ENCODE measurements at places on chromosomes 3 and 15.

DNA sequence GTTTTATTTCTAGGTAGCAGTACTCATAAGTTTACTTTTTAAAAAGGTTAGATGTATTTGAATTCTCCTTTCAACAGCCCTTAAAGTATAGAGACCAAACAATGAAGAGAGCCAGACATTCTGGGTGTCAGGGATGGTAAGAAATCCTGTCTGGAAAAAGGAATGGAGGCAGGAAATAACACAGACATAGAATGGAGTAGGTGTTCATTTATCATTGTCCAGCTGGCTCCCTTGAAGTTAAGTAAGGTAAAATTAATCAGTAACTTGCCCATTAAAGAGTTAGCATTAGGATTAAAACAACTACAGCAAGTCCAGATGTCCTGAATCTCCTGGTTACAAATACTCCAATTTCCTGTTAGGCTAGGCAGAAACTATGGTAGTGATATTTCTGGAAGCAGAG lies 13.5 kb upstream of the SUCNR1 start:
- no peak for DNase-seq

DNA sequence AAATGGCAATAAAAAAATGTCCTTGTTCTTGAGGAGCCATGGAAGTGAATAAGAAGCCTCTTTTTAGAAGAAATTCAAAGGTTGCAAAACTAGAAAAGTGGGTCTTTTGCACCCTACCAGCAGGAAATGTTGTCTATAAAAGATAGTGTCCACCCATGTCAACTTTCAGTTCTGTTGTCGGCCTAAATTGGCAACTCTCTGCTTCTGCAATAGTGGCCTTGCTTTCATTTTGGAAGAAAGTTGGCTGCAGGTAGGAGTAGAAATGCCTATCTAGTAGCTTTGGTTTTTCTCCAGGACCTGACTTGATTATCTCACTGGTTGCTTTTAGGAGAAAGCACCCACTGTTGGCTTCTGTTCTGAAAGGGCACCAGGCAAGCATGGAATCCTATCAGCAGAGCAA lies 85.4 kb downstream of the TMEM108 start:
- no peak for DNase-seq

DNA sequence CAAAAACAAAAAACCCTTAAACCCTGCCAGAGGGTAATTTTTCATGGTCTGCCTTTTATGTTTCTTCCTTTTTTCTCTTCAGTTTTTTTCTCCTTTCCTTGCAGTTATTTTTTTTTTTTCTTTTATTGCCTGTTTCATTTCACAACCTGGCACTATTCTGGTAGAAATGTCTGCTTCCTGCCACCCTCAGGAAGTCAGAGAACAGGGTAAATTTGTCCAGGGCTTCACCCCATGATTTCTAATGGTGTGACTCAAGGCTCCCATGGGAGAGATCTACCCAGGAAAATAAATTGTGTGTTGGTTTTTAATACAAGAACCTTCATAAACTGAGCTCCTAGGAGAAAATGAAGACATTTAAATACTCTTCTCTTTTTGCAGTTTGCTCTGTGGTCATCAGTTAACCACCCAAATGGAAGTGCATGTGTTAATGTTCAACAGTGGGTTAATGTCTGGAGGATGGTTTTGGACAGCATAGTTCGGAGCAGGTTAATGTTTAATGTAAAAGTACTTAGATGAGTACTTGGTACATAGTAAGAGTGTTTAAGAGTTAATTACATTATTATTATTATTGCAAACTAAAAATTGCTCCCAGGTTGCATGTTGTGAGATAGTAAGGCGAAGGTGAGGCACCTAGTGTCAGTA lies 45.9 kb downstream of the CGNL1 start:
- no peak for DNase-seq

GRCh38 chr3:62712746-62713145 lies 162.5 kb downstream of the CADPS start:
- DNase-seq: no peak

DNA sequence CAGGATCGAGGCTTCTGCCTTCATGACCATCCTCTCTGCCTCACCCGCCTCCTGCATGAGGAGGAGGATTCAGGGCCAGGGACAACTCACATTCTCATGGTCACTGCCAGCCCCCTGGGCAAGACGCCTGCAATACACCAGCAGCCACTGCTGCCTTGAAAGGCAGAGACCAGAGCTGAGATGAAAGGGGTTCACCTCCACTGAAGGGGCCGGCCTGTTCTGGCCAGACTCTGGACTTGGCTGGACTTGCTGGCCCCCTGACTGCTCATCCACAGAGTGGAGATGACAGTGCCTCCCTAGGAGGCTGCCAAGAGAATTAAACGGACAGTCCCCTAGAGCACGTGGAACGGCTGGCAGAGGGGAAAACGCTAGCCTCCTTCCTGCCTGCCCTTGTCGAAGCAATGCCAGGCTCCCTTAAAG lies 35.2 kb downstream of the MGLL start:
- no peak for DNase-seq

DNA sequence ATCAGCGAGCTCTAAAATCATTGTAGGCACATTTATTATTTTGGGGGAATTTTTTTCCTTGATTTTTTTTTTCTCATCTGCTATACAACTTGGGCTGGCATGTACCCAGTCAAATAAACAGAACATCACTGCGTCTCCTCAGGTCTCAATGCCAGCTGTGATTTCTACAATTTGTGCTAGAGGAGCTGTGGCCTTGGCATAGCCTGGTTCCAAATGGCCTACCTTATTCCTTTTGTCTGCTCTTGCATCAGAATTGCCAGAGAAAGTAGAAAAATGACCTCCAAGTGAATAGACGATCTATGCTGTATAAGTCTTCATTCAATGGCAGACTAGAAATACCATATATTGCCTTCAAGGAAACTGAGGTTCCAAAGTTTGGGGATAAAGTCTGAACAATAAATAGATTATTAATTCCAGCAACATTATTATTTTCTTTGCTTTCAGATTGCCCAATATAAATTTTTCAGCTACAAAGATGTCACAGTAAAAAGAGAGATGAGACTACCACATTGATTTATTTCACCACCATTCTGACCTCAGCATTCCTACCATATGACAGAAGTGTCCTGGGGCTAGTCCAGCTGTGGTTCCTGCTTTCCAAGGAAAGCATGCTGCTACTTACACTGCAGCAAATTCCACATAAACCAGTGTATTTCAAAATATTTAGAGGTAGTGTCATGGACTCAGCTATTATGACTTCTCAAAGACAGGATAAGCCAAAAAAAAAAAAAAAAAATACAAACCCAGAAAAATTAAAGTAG lies 493.9 kb upstream of the ZNF385D start:
- peak; percentile 79 for DNase-seq

- no peak for DNase-seq
Measured at GRCh38 chr3:143559296-143559695, 289.0 kb downstream of the SLC9A9 start.

DNA sequence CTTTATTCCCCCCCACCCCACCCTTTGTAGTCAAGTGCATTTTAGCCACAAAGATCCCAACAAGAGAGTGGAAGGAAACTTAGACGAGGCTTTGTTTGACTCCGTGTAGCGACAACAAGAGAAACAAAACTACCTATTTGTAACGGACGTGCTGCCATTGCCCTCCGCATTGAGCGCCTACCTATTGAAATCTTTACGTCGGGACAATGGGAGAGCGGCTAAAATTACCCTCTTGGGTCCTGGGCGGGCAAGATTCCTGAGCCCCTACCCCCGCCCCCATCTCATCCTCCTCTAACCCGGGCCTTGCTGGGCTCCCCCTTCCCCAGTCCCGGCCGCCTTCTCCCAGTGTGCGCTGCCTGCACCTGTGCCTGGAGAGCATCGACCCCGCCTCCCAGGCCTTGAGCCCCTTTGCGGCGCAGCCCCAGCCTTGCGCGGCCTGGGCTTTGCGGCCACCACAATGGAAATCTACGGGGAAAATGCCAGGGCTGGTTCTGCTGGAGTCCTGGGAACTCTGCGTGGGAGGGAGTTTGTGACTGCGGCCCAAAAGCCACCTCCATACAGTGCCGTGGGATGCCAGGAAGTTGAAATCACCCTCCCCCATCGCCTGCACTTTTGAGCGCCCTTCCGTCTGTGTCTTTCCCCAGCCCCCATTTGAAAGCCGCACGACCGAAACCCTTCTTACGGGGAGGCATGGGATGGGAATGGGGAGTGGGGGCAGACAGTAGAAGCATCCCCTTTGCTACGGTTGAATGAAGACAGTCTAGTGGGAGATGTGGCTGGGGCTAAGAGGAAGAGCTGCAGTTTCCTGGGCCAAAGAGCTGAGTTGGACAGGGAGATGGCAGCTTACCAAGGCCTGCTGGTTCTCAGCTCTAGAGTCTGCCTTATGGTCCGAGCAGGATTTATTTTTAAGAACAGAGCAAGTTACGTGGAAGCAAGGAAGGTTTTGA lies 1.1 kb upstream of the SOX2 start:
- DNase-seq: no peak

DNA sequence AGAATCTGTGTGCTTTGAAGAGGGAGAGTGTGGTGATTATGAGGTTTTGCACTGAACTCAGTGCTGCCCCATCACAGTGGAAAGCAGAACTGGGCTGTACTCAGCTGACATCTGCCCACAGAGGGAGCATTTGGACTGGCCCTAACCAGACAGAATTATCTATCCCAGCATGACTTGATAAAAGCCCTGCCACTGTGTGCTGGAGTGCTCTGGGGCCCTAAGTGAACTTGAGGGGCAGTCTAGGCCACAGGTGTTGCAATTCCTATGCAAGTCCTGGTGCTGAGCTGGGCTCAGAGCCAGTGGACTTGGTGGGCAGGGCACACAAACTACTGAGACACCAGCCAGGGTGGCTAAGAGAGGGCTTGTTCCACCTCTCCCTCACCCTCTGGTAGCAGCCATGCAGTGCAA lies 269.2 kb upstream of the CTNNB1 start:
- DNase-seq: no peak

DNA sequence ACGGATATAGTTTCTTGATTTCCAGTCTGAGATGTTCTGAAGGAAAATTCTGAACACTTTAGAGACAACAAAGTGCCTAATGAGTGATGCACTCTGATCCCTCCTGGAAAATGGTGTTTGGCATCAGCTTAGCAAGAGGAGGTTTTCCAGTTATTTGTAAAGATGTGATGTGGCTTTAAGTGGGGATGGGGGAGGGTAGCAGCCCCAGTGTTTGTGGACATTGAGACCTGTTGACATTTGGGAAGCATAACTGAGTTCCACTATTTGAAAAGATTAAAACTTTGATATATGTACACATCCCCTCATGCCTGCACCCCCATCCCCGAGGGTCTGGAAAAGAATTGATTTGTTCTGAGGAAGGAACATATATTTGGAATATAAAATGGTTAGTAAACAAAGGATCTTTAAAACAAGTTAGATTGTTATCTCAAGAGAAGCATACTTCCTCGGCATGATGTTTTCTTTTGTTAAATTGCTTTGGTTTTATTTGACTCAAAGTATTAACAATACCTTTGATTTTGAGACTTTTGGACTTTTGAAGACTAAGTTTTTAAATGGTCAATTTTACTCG lies 6.5 kb downstream of the IGF1R start:
- DNase-seq: no peak

DNA sequence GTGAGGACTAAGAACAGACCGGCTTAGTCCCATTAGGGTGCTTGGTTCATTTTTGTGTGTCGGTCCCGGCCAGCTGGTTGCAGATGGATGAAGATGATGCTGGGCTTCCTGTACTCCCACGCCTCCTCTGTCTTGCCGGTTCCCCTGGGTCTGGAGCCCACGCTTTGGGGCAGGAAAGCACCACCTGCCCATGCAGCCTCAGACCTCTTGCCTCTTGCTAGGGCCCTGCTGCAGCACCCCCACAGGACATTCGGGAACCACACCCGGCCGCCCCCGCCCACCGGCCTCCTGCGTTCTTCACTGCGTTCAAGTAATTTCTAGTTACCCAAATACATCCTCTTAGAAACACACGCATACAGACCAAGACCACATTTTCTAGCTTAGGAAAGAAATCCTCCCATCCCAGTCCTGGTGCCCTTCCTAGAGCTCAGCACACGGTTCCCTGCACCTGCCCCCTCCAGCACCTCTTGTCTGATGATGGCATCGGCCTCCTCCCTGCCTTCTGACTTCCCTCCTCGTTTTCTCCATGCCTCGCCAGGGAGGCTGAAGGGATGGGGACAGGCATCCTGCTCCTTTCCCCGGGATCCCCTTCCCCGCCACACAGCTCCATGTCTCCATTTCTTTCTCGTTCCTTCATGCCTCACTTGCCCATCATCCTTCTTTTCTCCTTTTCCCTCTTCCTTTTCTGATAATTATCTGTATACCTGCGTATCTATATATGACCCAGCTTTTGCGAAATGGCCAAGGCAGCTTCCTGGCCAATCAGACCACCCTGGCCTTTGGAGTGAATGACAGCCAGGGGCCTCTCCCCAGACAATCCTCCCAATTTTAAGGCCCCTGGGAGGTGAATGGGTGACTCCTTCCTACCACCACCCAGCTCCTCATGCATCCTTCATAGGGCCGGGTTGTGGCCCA lies 30.9 kb downstream of the FAM3D start:
- no peak for DNase-seq

DNA sequence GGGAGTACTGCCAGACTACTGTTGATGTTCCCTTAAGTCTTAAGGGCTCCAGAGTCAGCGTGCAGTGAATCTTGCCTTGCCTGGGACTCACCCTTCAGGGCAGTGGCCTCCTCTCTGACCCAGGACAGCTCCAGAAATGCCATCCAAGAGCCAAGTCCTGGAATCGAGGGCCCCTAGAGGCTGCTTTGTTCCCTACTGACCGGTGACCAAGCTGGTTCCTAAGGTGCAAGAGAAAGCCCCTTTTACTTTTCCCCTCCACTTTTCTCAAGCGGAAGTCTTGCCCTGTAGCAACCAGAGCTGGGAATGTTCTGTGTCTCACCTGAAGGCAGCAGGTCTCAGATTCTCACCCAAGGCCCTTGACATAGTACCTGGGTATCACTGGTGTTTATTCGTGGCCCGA lies 238.0 kb downstream of the DOCK3 start:
- DNase-seq: no peak

GRCh38 chr15:46768287-46768686 lies 949.0 kb upstream of the SEMA6D start:
- no peak for DNase-seq

DNA sequence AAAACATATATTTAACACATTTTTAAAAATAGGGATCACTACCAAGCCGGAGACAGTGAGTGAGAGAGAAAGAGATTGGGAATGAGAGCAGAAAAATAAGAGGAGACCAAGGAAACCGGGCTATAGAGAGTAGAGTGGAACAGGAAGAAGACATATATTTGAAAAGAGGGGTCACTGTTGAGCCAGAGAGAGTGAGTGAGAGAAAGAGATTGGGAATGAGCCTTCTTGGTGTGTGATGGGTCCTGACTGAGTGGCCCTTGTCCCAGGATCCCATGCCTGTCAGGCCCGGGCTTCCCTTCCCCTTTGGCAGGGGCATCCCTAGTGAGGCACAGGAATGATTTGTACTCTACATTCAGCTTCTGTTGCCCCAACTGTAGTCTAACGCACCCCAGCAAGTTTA lies 646.6 kb downstream of the NTRK3 start:
- no peak for DNase-seq

- no peak for DNase-seq
Measured at GRCh38 chr3:53748512-53749271, 97.5 kb downstream of the CHDH start.

DNA sequence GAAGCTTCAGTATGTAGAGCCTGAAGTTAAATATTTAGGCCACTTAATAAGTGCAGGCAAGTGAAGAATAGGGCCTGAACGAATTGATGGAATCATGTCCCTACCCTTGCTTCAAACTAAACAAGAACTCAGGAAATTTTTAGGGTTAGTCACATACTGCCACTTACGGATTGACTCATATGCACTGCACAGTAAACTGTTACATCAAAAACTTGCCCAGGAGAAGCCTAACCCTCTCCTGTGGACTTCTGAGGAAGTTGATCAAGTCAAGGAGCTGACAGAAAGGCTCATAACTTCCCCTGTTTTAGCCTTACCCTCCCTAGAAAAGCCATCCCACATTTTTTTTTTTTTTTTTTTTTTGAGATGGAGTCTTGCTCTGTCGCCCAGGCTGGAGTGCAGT lies 20.6 kb upstream of the KBTBD12 start:
- DNase-seq: no peak

- DNase-seq: no peak
Measured at GRCh38 chr3:126834596-126835471, 130.8 kb downstream of the CHCHD6 start.

Data from SW 1271 (cell line).